Stimulated activated CD8-positive, alpha-beta memory T cell treated with anti-CD3 and anti-CD28 coated beads, Interleukin-2, amount 100 ng/mL, for 1 hour (primary cell): ENCODE measurements at places on chromosomes 3 and 15.

DNA sequence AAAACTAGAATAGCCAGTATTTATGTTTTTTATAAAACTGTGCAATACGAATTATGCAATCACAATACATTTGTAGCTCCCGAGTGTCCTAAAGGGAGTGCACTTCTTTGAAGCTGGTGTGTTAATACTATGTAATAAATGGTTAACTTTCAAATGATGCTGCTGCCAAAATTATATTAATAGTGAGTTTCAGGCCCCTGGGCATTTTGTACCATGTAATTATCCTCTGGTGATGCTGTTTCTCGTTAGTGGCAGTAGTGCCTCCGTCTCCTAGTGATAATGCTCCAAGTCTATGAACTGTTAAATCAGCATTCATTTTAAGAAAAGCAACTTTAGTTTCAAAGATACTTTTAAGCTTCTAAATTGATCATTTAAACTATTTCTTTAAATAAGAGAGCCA lies 132.7 kb upstream of the BHLHE40 start:
- no peak for DNase-seq

GRCh38 chr3:183878071-183878470 lies 6.6 kb downstream of the PARL start:
- no peak for DNase-seq

GRCh38 chr3:161444694-161445077 lies 51.9 kb upstream of the OTOL1 start:
- no peak for DNase-seq

- no peak for DNase-seq
Measured at GRCh38 chr15:63944681-63944955, 101.7 kb downstream of the DAPK2 start.

GRCh38 chr15:100595964-100596363 lies 6.0 kb downstream of the LINS1 start:
- DNase-seq, result no peak

DNA sequence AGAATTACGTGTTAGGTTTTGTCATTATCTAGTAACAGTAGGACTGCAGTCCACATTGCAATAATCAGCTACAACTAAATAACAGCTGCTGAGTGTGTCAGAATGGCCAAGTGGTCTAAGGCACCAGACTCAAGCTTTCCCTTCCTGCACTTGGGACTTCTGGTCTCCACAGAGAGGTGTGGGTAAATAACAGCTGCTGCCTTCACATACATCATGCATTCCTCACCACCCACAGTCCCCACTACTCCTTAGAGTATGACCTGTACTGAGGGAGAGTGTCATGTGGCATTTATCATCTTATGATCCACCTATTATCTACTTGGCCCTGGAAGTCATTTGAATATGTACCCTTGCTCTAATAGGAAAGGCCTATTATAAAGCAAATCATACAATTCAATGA lies 22.2 kb upstream of the ZMAT3 start:
- no peak for DNase-seq
